ENCODE measurements at places on chromosomes 12 and 14.
A peak's percentile ranks its signal among the peaks of the same experiment; 100 is the strongest.

GRCh38 chr12:130879781-130880389, 8.0 kb downstream of the RAN start:
- DNase-seq: no peak

DNA sequence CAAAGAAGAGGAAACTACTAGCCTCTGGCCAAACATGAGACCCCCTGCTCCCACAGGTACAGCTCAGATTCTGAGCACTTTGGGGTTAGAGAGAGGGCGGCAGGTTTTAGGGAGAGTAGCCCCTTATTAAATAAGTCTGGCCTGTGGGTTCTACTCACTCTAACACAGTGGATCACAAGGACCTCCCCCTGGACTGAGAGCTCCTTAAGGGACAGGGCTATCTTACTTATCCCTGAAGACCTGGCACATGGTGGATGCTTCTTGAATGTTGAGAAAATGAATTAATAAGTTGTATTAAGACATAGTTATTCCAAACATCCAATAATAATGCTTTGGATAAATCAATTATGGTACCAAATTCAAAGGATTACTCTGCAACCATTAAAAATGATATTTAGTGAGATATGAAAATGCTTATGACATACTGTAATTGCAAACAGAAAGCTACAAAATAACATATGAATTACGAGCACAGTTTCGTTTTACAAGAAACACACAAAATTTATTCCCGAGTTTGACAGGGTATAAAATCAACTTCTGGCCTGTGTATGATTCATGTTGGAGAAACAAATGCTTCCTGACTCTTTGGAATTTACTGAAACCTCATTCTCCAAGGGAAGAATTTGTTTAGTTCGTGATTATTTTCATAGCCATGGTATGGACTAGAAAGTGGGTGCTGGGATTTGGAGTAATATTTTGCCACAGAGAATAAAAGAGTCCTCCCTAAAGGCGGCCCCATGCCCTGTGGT, 59.3 kb upstream of the BDKRB2 start:
- DNase-seq: no peak

DNA sequence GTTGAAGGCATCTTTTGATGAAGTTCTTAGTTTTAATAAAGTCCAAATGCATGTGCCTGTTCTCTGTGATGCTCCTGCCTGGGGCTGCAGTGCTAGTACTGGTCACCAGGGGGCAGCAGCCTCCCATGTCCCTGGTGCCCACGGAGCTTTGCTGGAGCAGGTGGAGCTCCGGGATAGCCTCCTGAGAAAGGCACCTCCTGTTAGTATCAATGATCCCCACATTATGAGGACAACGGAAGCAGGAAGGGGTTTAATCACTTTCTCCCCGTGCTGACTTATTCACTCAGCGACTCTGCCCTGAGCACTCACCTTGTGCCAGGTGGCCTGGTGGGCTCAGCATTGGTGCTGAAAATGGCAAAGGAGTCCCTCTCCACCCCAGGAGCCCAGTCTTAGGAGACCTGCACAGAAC, 123.0 kb upstream of the PZP start:
- peak; percentile 54 for DNase-seq

DNA sequence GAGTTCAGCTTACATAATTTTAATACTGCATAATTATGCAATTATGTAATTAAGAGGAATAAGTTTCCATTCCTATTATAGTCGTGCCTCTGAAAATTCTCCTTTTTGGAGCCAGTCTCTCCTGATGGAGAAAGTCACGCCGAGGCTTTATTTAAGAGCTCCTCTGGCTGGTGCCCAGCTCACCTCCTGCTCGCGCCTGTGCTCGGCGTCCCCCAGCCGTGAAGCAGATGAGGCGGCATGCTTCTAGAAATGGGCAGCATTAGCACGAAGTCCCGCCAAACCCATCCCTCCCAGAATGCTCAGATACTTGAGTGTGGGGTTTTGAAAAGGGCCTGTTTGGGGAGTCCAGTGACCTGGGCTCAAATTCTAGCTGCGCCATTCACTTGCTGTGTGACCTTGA, 153.0 kb downstream of the PHETA1 start:
- DNase-seq: peak; percentile 9

DNA sequence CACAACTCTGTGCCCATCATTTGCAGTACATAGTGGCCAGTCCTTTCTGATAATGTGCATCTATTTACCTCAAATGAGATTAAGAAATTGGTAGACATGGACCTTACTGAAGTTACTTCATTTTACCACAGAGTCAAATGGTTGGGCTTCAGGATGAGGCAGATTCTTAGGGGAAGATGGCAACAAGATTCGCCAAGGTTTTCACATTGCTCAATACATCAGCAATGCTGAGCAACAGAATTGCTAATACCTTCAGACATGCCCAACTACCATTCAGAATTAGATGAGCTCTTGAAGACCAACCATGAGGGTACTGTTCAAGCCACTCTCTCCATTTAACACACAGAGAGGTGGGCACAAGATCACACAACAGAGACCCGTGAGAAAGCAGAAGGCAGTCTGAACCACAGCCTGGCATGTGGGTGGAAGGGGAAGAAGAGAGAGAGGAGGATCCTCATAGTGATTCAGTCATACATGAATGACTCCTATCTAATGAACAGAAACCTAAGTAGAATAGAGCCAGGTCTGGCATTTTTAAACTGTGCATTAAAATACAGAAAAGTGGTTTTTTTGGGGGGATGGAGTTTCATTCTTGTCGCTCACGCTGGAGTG, 28.5 kb downstream of the CPM start:
- DNase-seq: no peak

DNA sequence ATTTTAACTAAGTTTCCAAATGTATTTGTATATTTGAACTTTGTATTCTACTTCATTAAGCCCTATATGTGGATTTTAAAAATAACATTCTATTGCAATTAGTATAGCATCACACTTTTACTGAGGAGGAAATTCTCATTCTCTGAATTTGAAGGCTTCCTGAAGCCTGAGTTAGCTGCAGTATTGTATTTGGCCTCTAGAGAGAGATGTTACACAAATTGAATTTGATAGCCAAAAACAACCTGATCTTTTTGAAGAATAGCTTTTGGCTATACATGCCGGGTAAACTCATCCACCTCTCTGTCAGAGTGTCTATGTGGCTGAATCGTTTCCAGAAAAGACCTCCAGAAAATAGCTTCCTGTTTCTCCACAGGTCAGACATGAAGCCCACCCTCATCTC, 316.5 kb upstream of the OR4E1 start:
- DNase-seq: no peak

GRCh38 chr12:93078059-93078458, 149.0 kb upstream of the EEA1 start:
- DNase-seq: no peak

DNA sequence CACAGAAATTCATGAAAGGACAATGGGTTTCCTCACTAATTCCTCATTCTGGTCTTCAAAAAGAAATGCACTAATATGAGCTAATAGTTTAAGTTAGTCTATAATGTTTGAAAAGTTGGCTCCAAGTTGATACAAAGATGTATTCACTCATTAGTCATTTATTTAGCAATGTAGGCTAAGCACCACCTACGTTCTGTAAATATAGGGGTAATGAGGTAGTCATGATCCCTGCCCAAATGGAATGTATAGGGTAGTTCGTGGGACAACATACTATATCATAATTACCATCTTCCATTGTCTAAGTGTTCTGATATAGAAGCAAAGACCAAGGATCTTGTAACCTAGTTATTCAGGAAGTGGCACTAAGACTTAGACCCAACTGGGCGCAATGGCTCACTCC, 86.5 kb downstream of the DIO2 start:
- DNase-seq: no peak

- DNase-seq: peak; percentile 60
These were observed 10.7 kb downstream of the STAC3 start for GRCh38 chr12:57240066-57240921.

- no peak for DNase-seq
These were observed 36.7 kb upstream of the C14orf132 start for GRCh38 chr14:96002498-96002884.

DNA sequence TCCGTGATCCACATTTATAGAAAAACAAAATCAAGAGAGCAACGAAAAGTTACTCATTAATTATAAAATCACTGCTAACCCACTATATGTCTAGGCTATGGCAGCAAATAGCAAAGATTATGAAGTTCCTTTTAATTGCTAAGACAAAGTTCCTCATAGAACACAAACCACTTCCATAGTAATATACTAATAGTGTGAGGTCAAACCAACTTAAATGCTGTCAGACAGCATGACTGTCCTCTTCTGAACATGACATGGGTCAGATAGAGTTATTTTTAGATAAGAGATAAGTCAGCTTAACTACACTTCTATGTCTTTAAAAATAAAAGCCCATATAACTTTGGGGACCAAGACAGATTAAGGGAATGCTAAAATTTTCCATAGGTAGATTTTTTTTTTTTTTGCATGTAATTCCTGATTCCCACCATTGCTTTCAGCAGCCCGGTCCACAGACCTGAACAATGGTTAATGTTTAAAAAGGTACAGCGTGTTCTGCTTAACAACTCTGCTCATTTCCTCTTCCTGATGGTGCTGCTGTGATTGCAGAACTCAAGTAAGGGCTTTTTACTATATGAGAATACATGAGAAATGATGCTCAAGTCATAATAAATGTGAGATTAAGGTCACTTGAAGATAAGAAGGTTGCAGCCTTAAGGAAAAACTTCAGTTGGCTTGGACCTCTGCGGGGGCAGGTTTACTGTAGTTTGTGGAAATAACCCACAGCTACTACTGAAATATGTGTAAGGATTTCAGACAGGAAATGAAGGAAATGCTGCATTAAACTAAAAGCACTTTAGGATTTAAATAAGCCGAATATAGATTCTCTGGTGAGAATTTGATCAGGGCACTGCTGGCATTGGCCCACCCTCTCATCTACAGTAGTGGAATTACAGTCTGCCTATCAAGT, 37.7 kb upstream of the DUSP6 start:
- no peak for DNase-seq

DNA sequence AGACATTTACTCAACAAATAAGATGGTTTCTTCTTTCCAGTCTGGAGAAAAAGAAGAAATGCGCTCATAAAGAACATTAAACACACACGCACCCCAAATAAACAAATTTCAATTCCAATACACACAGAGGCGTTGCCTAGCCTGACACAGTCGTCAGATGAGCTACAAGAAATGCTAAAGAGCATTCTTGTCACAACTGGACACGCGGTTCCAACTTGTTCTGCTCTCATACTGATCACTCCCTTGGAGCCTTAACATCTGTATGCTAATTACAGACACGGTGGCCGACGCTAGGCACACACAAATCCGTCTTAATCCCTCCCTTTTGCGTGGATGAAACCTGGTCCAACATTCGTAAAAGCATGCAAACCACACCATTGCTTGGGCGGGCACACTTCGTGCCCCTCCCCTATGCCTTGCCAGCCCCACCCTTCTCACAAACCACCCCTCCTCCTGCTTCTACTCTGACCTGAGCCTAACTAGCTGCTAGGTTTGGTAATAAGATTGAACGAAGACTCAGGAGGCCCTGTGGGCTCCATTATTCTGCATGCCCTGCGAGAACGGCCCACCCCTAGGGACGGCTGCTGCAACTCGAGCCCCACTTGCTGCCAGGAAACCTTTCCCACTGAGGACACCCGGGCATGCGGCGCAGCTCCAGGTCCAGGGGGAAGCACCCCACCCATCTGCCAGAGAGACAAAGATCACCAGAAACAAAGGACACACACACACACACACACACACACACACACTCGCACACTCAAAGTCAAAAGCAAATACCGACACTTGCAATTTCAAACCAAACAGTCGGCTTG, 1.2 kb downstream of the KCNK10 start:
- DNase-seq: peak; percentile 36

- DNase-seq: no peak
These were observed 19.0 kb downstream of the TRHDE start for GRCh38 chr12:72291175-72291574.

DNA sequence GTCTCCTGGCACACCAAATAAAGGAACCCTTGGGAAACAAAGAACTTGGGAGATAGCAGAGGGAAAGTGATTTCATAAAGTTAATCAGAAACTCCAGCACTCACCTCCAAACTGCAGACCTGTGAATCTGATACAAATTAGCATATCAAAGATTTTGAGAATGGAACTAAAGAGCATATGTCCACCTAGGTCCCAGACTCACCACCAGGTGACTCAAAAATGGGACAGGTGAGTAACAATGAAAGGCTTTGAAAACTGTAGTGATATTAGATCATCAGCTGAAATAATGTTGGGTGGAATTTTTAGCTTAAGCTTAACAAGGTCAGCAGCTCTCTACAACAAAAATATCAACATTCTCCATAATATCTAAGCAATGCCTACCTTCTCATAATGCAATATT, 214.8 kb downstream of the RERGL start:
- no peak for DNase-seq

DNA sequence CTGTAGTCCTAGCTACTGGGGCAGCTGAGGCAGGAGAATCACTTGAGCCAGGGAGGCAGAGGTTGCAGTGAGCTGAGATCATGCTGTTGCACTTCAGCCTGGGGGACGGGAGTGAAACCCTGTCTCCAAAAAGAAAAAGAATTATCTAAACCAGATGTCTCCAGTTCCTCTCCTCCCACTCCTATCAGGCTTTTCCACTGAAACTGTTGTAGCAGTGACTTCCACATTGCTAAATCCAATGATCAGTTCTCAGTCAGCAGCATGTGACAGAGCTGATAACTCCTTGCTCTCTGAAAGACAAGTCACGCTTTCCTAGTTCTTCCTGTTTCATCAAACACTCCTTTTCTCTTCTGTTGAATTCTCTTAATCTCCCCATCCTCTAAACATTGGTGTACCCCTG, 8.6 kb downstream of the SLC38A6 start:
- DNase-seq: no peak

- peak; percentile 4 for DNase-seq
These were observed at the start of gene DYRK4 for GRCh38 chr12:4562034-4562657. DYRK4 (plus strand) TSS chr12:4562208; CDS start chr12:4562246, 38 bp downstream.

GRCh38 chr12:19138956-19139355, 9.4 kb downstream of the PLEKHA5 start:
- no peak for DNase-seq

GRCh38 chr12:29208060-29208459, 59.0 kb downstream of the FAR2 start:
- no peak for DNase-seq

GRCh38 chr12:110619534-110619953, 5.6 kb downstream of the TCTN1 start:
- DNase-seq: no peak

DNA sequence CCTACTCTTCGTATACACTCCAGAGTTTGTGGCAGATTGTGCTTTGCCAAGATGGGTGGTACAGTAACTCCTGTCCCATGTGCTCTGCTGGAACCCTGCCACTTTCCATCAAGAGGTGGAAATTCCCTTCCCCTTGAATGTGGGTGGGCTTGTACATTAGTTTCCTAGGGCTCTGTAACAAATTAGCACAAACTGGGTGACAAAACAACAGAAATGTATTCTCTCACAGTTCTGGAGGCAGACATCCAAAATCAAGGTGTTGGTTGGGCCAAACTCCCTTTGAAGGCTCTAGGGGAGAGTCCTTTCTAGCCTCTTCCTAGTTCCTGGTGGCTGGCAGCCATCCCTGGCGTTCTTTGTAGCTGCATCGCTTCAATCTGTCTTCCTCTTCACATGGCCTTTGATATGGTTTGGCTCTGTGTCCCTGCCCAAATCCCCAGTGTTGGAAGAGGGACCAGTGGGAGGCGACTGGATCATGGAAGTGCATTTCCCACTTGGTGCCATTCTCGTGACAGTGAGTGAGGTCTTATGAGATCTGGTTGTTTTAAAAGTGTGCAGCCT, 117.5 kb downstream of the VRK1 start:
- no peak for DNase-seq

- DNase-seq: no peak
These were observed 183.6 kb upstream of the DDHD1 start for GRCh38 chr14:53336729-53337128.
